Endothelial cell (in vitro differentiated cells): ENCODE measurements at places on chromosomes 3 and 15. TPM values are rescaled to one million over a fixed set of nuclear protein-coding genes. Genes with fewer than 3 reads are reported as not detected.

Gene ZMYND10
- not detected for total RNA-seq

Gene DOCK3
- 1.3 TPM for total RNA-seq

Gene GCNT3
- not detected for total RNA-seq

Gene ARPP21
- total RNA-seq = not detected

DNA sequence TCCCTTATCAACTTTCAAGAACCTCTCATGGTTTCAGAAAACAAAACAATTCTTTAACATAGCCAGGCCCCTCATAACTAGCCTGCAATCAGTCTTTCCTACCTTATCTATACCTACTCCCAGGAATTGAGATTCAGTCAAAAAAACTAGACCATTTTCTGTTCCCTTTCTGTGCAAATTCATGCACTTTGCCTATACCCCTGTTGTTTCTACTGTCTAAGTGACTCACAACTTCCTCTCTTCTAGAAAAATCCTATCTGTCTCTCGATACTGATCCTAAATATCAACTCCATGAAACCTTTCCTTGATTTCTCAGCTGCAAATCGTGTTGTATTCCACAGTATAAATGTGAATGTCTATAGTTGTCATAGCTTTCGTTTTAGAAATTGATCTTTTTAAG is 10.9 kb upstream of the IL1RAP start:
- no peaks in the 10 kb centered on the region for H3K27me3 ChIP-seq
- no peak overlapping the region for H3K27ac ChIP-seq
- no peaks in the 10 kb centered on the region for H3K4me1 ChIP-seq

GRCh38 chr3:18666655-18667054 is 241.5 kb upstream of the SATB1 start:
- no peak overlapping the region for H3K4me3 ChIP-seq
- no peak overlapping the region for H3K27ac ChIP-seq
- no peaks in the 10 kb centered on the region for H3K4me1 ChIP-seq

- peaks cover 22% of the 10 kb centered on the region for H3K4me1 ChIP-seq
- peaks cover 6% of the 10 kb centered on the region for H3K36me3 ChIP-seq
- no peak overlapping the region for H3K4me3 ChIP-seq
- H3K27me3 ChIP-seq = peaks cover 10% of the 10 kb centered on the region
Observed at GRCh38 chr3:5185093-5185673, 2.3 kb upstream of the EDEM1 start.

GRCh38 chr15:52113235-52113634 is 660 bp upstream of the BCL2L10 start:
- DNase-seq = no peak
- no peak overlapping the region for H3K27ac ChIP-seq
- peaks cover 3% of the 10 kb centered on the region for H3K4me1 ChIP-seq

DNA sequence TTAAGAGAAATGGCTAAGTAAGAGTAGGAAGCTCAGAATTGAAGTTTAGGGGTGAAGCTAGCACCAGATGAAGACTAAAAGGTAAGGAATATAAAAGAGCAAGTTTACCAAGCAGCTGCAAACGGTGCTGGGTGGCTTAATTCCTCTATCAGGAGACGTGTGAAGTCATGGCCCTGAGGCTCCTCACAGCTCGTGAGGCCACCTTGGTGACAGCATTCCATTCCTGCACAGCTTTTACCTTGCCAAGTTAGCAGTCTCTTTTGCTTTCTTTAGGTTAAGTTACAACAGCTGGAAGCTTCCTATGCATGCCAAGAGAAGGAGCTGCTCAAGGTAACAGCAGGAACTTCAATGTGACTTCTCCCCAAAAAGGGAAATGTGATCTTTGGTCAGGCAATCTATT is 6.4 kb downstream of the TMCO5A start:
- no peak overlapping the region for H3K4me3 ChIP-seq
- no peaks in the 10 kb centered on the region for H3K36me3 ChIP-seq
- H3K4me1 ChIP-seq = no peaks in the 10 kb centered on the region
- DNase-seq = no peak
- H3K27ac ChIP-seq = no peak overlapping the region
- peaks cover 2% of the 10 kb centered on the region for H3K27me3 ChIP-seq

DNA sequence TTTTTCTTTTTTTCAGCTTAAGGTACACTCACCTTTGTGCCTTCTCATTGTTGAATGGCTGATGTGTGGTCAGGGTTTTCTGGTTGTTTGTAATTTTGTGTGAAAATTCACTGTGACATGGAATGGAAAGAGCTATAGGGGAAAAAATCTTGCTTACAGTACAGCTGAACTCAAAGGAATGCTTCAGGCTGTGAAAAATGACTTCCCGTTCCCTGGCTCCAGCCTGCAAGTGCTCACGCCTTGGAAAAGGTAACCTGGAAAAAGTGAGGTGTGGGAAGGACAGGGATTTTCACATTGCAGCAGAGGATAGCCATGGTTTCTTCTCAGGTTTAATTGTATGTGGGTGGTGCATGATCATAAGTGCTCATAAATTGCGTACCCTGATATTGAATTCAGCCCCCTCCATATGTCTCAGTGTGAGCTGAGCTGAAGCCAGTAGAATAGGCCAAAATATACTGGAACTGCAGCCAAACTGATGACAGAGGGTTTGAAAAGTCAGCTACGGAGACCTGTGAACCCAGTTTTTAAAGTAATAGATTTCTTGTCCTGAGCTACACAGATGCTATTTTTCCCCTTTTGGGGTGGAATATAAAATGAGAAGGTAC is 228.7 kb upstream of the RASGRP1 start:
- H3K4me1 ChIP-seq = peaks cover 7% of the 10 kb centered on the region
- no peak overlapping the region for H3K27ac ChIP-seq
- no peaks in the 10 kb centered on the region for H3K36me3 ChIP-seq
- H3K4me3 ChIP-seq = no peak overlapping the region

- H3K4me1 ChIP-seq = peaks cover 12% of the 10 kb centered on the region
- H3K36me3 ChIP-seq = peaks cover 27% of the 10 kb centered on the region
- DNase-seq = no peak
- peak overlapping the region; percentile 52 for H3K27ac ChIP-seq
- peaks cover 24% of the 10 kb centered on the region for H3K27me3 ChIP-seq
- H3K4me3 ChIP-seq = peak overlapping the region; percentile 56
Observed at GRCh38 chr15:40296561-40297230, 11.0 kb downstream of the PLCB2 start.
